ENCODE measurements at places on chromosomes 5 and 9.

GRCh38 chr9:8254541-8254940 lies 455.0 kb upstream of the DMAC1 start:
- DNase-seq: no peak

DNA sequence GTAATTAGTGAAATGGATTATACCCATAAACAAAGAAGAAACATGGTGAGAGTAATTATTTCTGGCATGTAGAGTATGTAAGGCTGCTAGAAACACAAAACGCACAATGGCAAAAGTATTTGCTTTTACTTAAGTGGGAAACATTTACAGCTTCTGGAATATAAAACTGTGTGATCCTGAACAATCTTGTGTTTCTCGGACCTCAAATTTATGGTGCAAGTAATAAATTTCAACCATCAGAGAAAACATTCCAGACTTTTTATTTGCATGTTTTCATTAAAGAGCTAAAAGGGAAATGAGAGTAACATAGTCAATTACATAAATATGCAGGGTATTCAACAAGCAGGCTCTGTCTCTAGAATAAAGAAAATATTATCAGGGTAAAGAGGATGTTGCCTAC lies 17.2 kb upstream of the PRR16 start:
- no peak for DNase-seq

- DNase-seq: no peak
These were observed 28.4 kb upstream of the EBF1 start for GRCh38 chr5:159128070-159128541.

DNA sequence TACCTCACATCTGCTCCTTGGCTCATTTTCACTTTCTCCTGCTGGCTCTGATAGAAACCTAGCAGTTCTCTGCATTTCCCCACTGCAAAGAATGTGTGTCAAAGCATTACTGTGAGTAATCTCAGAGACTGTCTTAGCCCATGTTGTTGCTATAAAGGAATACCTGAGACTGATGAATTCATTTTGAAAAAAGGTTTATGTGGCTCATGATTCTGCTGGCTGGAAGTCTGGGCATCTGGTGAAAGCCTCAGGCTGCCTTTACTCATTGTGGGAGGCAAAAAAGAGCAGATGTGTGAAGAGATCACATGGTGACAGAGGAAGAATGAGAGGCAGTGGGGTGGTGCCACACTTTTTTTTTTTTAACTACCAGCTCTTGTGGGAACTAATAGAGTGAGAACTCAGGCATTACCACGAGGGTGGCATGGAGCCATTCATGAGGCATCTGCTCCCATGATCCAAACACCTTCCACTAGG lies 191.6 kb upstream of the CTNND2 start:
- DNase-seq: no peak

Data from neural crest cell (in vitro differentiated cells).